ENCODE measurements at places on chromosomes 11 and 22. TPM values are rescaled to one million over a fixed set of nuclear protein-coding genes. Genes with fewer than 3 reads are reported as not detected.

PGA4 gene
- not detected for total RNA-seq

FADS3 gene
- 13.2 TPM for total RNA-seq

TSSC4 gene
- total RNA-seq = 98.2 TPM

ARHGAP42 gene
- total RNA-seq = 5.1 TPM

GRCh38 chr11:2579315-2580060 is 120.3 kb downstream of the KCNQ1OT1 start:
- peak; percentile 53 for DNase-seq

DNA sequence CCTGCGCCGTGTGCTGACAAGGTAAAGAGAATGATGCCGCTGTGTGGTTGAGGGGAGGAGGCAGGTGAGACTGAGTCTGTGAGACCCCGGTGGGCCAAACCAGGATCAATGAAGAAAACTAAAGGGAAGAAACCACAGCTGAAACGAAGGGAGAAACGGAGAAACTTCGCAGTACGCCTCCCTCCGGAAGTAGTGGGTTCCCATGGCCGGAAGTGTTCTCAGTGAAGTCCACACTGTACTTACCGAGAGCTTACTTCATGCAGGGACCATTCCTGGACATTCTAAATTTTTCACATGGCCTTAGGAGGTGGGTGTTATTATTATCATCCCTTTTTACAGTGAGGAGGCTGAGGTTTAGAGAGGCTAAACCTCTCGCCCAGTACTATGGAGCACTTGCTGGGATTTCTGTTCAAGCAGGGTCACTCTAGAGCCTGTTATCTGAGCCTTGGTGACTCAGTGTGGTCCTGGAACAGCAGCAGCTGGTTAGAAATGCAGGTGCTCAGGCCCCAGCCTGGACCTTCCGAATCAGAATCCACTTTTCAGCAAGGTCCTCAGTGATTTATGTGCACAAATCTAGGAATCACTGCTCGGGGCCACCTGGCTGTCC is 17.9 kb downstream of the CD5 start:
- no peak for DNase-seq

- no peak for DNase-seq
Observed at GRCh38 chr11:76783294-76783895, at the start of gene TSKU. Gene TSKU, plus strand, starts transcription at chr11:76783356. Its CDS starts 12,261 bp downstream, at chr11:76795617.

DNA sequence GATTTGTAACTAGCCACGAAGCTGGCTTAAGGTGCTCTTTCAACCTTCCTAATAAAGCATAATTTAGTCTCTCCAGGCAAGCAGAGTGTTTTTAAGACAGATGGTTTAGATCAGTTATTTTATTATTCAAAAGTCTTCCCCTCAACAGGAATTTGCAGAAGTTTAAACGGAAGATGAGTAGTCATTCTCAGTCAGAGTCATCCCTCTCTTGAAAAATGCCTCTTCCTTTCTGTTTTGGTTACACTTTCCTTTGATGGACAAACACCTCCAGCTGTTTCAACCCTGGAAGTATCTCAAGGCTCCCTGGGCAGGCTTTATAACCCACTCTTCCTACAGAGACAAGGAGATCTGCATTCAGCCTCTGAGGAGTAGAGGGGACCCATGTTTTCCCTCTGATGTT is 60.3 kb upstream of the POU2AF2 start:
- DNase-seq = no peak

DNA sequence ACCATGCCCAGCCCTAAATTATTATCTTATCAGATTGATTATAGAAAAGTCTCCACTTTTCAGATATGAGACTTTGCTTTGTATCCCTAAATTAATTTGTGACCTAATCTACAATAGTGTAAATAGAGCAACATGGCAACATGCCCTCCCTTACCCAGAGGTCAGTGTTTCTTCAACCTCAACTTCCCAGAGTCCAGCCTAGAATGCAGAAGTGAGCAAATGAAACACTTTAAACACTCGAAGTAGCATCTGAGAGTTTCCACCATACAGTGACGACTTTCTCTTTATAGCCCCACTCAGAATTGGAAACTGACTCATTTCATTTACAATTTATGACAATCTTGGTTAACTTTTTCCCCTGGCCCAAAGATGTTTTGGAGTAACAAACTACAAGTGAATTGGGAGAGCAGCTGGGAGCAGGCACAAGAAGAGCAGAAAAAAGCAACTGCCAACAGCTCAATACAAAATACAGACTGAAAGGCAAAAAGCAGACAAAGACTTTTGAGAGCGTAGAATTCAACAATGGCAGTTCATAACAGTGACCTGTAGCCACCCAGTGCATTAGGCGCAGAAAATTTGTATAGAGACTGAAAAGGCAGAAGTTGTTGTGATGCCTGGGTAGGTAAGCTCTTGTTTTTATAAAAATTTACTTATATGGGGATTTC is 10.1 kb upstream of the BLID start:
- no peak for DNase-seq

DNA sequence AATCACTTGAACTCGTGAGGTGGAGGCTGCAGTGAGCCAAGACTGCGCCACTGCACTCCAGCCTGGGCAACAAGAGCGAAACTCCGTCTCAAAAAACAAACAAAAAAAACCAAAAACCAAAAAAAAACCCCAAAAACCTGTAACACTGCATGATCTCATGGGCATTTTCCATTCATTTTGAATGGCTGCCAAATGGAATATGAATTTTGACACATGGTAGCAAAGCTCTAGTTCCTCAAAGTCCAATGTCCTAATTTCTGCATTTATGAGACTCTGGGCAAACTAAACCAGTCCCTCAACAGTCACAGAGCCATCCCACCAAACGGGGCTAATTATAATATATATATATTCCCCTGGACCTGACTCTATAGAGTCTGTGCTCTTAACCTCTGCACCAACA is 61.8 kb downstream of the SGSM3 start:
- DNase-seq = no peak

- no peak for DNase-seq
Observed at GRCh38 chr22:37563153-37564081, 3.1 kb downstream of the CDC42EP1 start.

- DNase-seq = no peak
Observed at GRCh38 chr11:26028393-26028911, 303.5 kb upstream of the ANO3 start.
